ENCODE measurements at places on chromosomes 3 and 15.

DNA sequence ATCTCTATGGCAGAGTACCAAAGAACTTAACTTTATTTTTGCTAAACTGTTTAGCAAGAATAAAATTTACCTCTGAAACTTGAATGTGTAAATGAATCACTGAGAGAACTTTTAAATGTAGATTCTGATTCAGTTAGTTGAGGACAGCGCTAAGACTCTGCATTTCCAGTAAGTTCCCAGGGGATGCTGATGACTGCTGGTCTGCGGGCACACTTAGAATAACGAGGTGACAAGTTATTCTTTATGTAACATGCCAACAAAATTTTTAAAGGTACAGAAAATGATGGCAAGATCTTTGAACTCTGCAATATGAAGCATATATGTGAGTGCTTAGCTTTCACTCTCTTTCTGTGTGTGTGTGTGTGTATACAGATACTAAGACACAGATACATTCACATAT lies 56.4 kb downstream of the TGFBR2 start:
- no peak for DNase-seq

DNA sequence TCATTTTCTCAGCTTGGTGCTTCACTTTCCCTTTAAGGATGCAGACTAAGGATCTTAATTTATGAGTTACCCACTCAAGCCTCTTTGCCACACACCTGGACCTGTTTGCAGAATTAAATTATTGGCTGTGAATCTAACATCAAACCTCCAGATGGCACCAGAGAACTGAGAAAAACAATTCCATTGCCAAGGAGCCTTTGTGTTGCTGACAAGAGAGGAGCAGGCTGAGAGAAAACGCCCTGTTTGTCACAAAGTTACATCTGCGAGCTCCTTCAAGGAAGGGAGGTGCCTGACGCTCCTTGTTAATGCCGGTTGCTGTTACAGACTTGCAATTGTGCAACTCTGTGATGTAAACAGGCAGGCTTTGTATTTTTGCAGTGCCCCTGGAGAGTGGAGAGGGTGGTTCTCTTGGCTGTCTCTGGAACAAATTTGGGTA lies 36.3 kb upstream of the TMC3 start:
- no peak for DNase-seq

DNA sequence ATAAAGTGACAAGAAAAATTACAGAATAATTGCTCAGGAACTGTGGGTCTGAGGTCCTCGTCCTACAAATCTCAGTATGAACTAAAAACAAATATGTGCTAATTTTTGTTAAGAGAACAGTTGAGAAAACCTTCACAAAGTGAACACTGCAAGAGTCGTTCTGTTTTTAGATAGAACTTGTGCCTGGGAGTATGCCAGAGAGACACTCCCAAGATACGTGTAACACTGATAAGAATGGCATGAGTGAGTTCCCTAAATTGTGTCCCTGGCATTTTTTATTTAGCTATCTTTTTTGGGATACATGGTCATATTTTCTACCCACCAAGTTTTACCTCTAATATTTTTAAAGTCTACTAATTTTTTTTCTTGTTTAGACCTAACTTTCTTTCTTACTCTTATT lies 860.0 kb upstream of the NR2F2 start:
- no peak for DNase-seq

- no peak for DNase-seq
Measured at GRCh38 chr15:54045397-54045796, 67.2 kb downstream of the UNC13C start.

GRCh38 chr3:184718431-184718830 lies 6.6 kb upstream of the MAGEF1 start:
- no peak for DNase-seq

- DNase-seq = no peak
Measured at GRCh38 chr3:27670619-27671018, 51.5 kb downstream of the EOMES start.

GRCh38 chr15:55494931-55495330 lies 13.1 kb downstream of the DNAAF4 start:
- DNase-seq = no peak

GRCh38 chr15:63332367-63333124 lies 49.1 kb downstream of the CA12 start:
- DNase-seq = no peak

DNA sequence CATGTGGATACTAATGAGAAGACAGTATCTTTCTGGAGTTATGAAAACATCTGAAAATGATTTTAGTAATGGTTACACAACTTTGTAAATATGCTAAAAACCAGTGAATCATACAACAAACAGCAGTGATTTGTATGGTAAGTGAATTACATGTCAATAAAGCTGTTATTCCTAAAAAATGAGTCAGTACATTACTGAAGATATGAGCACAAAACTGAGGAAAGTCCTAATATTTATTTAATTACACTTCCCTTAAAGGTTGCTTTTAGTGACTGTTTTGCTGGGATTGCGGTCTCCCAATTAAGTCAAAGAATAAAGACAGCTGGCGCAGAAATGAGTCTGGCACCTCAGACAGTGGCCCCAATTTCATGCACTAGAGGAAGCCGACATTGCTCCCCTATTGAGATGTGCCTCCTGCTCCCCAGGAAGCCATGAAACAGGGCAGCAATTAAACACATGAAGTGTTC lies 50.9 kb upstream of the FSIP1 start:
- DNase-seq = no peak

- DNase-seq = no peak
Measured at GRCh38 chr3:124489506-124489905, 240.7 kb upstream of the UMPS start.

- DNase-seq = no peak
Measured at GRCh38 chr3:142863930-142864920, 24.7 kb downstream of the PCOLCE2 start.

DNA sequence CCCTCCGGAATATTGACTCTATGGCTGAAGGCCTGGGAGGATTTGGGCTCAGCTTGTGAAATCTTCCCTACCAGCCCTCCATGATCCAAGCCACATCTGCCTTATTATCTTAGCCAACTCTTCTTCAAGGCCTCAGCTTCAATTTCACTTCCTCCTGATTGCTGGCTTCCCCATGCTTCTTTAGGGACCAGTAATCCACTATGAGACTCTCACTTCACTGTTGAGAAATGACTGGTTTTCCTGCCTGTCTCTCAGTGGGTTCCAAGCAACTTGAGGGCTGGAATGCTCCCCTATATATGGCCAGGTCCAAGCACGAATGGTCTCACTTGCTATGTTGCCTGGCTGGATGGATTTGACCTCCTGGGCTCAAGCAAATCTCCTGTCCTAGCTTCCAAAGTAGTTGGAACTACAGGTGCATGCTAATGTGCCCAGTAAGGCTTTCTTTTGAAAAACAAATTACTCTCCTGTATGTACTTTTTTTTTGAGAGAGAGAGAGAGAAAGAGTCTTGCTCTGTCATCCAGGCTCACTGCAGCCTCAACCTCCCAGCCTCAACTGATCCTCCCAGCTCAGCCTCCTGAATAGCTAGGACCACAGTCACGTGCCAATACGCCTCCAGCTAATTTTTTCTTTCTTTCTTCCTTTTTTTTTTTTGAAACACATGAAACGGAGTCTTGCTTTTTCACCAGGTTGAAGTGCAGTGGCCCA lies 7.9 kb upstream of the PIK3CB start:
- DNase-seq = no peak

- DNase-seq = no peak
Measured at GRCh38 chr3:2484162-2485026, 385.7 kb downstream of the CNTN4 start.

DNA sequence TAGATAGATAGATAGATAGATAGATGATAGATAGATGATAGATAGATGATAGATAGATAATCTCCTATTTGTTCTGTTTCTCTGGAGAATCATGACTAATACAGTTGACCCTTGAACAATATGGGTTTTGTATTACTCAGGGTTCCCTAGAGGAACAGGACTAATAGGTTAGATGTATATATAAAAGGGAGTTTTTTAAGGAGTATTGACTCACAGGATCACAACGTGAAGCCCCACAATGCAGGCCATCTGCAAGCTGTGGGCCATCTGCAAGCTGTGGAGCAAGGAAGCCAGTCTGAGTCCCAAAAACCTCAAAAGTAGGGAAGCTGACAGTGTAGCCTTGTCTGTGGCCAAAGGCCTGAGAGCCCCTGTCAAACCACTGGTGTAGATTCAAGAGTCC lies 67.6 kb downstream of the PYDC2 start:
- no peak for DNase-seq

All from stimulated activated CD4-positive, alpha-beta T cell treated with anti-CD3 and anti-CD28 coated beads, Interleukin-1b, Interleukin-23, amount 100 ng/mL, for 4 hours (primary cell).